Activated naive CD8-positive, alpha-beta T cell treated with anti-CD3 and anti-CD28 coated beads, Interleukin-2, amount 50 U/mL, for 16 hours (primary cell): ENCODE measurements at places on chromosomes 6 and 20.

GRCh38 chr20:33936656-33937055 lies 57.1 kb upstream of the RALY start:
- DNase-seq = no peak

DNA sequence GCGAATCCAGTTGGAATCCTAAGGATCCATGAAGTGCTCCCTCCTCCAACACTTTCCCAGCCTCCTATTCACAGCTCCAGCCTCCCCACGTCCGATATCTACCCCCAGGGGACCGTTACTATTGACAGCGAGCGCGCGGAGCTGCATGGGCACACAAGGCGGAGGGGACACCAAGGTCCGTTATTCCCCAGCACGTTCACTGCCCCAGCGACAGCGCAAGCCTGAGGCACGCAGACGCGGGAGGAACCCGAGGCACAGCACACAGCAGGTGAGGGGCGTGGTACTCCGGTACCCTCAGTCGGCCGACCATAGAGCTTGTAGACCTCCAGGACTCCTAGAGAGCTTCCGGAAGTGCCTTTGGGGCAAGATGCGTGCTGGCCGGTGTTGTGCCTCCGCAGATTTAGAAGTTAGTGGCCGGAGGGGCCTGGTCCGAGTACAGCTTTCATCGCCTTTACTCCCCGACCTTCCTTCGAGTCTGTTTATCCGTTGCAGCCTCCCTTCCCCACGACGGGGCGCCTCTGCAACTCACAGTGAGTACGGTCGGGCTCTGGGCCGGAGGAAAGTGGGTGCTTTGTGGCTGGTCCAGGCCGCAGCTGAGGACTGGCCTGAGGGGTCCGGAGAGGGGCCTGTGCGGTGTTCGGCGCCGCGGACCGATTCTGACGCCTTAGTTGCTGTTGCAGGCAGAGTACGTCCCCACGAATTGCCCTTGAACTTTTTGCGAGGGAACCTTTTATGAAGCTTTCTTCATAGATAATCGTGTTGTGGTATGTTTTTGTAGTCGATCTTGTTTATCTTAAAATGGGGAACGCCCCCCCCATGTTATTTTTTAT lies at the start of gene ZKSCAN8:
Gene ZKSCAN8, plus strand, starts transcription at position 384 of the 830 bp plus-strand sequence. CDS start 6,525 bp downstream, outside the sequence.
- DNase-seq = peak; percentile 54

DNA sequence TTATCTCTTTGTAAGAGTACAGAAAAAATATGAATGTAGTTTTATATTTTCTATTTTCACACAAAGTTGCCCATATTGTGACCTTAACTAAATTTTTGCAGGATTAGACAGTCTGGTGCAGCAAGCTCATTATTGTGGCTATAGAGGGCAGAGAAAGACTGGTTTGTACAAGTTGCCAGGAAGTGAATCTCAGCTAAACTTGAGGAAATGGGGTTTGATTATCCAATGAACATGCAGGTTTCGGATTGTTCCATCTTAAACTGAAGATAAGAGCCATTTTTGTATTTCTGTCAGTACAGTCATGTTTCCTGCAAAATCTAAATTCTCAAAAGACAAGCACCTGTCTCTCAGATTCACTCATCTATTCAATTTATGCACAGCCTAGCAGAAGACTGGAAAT lies 390.9 kb downstream of the MMUT start:
- DNase-seq = no peak

GRCh38 chr20:46145713-46146112 lies 27.6 kb downstream of the CD40 start:
- DNase-seq = no peak

DNA sequence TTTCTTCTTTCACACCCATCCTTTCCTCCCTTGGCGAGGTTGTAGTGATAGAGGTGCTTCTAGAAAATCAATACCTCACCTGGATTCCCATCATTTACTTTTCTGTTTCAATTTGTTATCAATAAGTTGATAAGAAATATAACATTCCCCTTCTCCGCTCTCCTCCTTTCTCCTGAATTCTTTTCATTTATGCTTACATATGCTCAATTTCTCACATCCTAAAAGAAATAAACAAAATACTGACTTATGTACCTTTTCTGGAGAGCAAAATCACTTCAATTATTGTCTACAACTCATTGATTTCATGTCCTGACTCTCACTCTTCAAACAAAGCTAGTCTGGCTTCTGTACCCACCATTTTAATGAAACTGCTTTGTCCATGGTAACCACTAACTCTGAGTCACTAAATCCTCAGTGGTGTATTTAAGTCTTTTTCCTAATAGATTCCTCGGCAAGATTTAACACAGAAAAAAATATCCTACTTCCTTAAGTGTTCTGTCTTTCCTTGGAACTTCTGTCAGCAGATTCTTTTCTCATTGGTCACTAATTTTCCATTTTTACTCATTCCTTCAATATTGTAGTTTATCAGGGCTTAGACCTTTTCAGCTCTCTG lies 289.6 kb downstream of the RFPL4B start:
- DNase-seq = no peak

GRCh38 chr20:2022163-2022562 lies 28.3 kb upstream of the PDYN start:
- no peak for DNase-seq

GRCh38 chr20:61875996-61876395 lies 189.7 kb downstream of the TAF4 start:
- no peak for DNase-seq

DNA sequence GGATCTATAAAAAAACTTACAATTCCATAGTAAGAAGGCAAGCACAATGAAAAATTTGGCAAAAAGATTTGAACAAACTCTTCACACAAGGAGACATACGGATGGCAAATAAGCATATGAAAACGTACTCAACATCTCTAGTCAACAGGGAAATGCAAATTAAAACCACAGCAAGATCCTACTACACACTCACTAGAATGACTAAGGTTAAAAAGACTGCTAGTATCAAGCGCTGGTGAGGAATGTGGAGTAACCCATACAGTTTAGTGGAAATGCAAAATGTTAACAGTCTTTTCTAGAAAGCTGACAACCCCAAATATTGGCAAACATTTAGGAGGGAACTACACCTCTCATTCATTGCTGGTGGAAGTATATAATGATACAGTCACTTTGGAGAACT lies 175.9 kb upstream of the SGK1 start:
- DNase-seq = no peak

GRCh38 chr20:7458459-7458858 lies 481.8 kb downstream of the HAO1 start:
- DNase-seq = no peak

DNA sequence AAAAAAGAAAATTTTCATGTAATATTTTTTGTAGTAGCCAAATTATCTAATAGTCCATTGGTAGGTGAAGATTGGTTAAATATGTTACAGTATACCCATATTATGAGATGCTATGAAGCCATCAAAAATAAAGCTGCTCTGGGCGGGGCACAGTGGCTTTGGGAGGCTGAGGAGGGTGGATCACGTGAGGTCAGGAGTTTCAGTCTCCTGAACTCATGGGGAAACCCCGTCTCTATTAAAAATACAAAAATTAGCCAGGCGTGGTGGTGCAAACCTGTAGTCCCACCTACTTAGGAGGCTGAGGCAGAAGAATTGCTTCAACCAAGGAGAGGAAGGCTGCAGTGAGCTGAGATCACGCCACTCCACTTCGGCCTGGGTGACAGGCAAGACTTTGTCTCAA lies 360.5 kb downstream of the KIF16B start:
- no peak for DNase-seq

DNA sequence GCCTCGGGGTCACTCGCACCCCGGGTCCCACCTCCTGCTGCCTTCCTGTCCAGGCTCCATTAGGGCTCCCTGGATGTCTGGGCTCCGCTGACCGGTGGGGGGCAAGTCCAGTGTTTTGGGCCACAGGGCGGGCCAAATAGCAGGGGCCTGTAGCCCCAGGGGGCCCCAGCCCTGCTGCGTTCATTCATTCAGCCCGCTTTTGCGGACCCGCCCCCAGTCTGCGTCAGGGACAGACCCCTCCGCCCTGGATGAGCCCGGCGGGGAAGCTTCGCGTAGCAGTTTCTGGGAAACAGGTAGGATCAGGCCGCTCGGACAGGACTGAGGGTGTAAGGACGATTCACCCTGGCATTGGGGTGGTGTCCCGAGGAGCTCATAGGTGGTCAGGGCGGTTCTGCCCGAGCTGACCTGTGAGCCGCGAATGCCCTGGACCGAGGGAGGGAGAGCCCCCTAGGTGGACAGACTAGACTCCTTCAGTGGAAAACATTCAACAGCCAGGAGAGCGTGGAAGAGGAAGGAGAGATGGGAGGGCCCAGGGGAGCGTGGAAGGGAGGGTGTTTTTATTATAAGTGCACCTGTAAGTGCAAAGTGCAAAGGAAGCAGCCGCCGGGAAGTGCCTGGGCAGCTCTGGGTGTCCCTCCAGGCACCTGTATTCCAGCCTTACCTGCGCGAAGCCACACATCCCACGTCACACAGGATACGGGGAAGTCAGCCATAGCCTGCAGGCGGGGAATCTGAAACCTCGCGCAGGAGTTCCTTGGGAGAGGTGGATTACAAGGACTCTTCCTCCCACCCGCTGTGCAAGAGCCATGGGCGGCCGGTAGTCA lies 662 bp downstream of the ENTPD6 start:
- no peak for DNase-seq

GRCh38 chr6:109527989-109528388 lies 45.0 kb upstream of the ZBTB24 start:
- DNase-seq = no peak

- DNase-seq = no peak
These were observed 47.4 kb downstream of the PDE10A start for GRCh38 chr6:165615636-165616035.

DNA sequence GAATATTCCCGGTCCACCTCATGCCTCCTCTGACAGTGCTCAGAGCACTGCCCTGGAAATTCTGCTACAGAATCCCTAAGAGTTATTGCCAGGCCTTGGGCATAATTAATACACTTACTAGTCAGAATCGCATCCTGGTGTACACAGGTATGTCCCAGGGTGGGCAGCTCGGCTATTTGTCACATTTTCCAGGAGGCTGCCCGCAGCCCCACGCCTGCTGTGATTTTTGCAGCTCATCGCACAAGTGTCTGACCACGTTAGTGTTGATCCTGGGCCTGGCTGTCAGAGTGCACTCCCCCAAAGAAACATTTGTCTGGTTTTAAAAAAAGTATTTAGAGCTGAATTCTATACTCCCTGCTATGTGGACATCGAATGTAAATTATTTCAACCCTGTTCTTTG lies 105.4 kb downstream of the CD83 start:
- DNase-seq = no peak

DNA sequence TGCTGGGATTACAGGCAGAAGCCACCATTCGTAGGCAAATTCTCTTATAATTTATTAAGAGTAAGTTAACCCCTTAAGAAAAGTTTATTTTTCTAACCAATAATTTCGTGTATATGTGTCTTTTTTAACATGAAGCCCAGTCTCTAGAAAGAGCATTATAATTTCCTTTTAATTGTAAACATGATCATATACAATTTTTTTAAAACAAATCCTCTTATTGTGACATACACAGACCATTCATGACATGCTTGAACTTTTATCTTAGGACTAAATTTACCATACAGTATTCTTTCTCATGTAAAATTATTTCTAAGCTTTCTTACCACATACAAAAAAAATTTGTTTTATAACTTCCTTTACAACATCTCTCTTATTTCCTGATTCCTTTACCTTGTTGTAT lies 6.7 kb downstream of the ACOT13 start:
- DNase-seq = no peak

DNA sequence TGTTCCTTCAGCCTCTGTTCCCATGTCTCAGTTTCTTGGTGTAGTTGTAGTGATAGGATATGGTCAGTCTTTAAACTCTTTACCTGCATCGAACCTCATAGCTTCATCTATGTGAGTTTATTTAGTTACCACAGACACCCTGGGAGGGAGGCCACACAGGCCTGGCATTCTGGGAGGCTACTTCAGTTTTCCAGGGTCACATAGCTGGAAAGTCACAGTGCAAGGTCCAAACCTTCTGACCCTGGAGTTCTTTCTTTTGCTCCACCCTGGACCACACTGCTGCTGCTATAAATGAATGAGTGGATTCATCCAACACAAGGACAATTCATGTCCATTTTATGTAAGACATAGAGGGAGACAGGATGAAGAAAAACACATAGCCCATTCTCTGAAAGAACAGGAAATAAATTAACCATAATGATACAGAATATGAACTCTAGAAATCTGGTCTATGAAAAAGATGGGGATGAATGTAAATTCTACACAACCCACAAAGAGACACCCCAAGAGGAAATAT lies 60.8 kb downstream of the LAMA4 start:
- DNase-seq = no peak

GRCh38 chr6:106056746-106057390 lies 29.3 kb upstream of the PRDM1 start:
- DNase-seq = no peak

- DNase-seq = no peak
These were observed 15.3 kb upstream of the NKAIN2 start for GRCh38 chr6:123788319-123788718.

DNA sequence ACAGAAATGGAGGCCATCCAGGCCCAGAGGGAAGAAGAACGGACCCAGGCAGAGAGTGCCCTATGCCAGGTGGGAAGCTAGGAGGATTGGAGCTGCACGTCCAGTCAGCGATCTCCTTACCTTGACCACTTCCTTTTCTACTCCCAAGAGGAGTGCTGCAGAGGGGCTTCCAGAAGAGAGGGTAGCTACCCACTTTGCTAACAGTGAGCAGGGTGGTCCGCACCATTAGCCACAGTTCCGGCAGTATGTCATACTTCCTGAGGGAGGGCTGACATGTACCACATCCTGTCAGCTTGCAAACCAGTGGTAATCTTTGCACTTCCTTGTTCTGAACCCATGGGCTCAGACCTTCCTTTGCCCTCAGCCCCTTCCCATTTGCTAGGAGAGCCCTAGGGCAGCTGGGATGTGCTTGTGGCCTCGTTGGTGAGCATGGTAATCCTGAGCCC lies 35.4 kb downstream of the CEP250 start:
- peak; percentile 20 for DNase-seq

DNA sequence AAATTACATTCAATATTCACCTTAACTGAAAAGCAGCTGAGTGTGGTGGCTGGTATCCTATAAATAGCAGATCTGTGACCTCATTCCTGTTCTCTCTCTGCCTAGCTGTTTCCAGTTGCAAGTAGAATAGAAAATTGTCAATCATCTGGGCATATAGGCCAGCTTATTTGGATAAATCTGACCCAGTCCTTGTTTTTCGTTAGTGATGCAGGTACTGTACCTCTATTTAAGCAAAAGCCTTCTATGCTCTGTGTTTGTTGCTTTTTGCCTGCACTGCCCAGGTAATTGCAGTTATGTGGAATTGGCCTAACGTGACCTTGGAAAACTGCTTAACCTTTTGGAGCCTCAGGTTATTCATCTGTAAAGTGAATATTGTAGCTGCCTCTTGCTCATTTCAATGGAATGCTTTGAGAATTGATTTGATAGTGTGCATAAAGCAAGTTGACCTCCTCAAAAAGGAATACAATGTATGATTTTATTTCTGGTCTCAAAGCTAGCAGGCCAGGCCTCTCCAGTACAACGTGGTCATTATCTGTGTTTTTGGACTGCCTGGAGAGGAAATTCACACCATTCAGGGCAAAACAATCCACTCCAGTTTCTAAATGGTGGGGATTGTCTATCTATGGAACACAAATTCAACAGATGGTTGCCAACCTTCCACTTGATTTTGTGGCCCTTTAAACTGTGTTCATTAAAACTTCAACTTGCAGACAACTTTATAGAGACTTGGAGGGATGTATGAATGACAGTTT lies 508.7 kb upstream of the CITED2 start:
- no peak for DNase-seq
